ENCODE measurements at places on chromosomes 7 and 10.
A peak's percentile ranks its signal among the peaks of the same experiment; 100 is the strongest.

DNA sequence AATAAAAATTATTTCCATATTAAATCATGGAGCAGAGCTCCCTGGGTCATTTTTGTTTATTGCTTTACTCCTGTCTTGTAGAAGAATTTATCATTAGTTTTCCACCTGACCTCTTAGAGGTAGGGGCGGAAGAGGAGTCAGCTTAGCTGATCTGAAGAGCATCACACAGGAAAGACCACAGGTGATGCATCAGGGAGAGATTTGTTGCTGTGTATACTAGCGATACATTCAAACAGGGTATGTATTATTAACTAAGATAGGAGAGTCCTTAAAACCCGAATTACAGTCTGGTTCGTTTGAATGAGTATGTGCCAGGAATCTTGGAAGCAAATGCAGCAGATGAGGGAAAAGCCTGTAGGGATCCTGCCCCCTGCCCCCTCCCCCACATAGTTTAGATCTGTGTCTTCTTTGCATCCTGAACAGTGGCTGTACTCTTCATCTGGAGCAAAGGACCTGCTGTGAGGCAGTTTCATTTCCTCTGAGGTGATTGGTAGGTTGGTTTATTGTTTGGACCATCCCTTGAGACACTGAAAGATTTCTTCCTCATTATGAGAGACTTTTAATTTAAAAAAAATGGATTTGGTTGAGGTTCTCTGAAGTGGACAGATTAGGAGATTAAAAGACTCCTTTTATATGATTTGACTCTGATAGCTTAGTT lies 177.0 kb downstream of the SND1 start:
- no peak for DNase-seq

GRCh38 chr10:101840102-101840684 lies 3.4 kb downstream of the KCNIP2 start:
- no peak for DNase-seq

GRCh38 chr7:22499044-22499443 lies 944 bp downstream of the STEAP1B start:
- DNase-seq = peak; percentile 20

DNA sequence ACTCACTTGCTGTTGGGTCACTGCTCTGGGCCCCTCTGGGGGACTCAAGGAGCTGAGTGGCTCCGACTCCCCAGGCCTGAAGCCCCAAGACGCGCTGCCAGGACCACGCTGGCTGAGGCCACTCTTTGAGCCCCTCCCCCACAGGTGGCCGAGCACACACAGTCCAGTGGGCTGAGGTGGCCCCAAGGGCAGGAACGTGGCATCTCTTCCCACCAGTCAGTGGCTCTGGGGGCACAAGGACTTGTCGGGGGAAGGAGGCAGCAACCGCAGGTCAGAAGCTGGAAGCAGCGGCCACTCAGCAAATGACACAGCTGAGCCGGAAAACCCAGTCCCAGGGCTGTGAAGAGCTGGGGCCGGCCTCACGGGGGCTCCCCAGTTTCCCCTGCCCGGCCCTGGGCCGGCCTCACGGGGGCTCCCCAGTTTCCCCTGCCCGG lies 24.1 kb downstream of the GRIFIN start:
- no peak for DNase-seq

DNA sequence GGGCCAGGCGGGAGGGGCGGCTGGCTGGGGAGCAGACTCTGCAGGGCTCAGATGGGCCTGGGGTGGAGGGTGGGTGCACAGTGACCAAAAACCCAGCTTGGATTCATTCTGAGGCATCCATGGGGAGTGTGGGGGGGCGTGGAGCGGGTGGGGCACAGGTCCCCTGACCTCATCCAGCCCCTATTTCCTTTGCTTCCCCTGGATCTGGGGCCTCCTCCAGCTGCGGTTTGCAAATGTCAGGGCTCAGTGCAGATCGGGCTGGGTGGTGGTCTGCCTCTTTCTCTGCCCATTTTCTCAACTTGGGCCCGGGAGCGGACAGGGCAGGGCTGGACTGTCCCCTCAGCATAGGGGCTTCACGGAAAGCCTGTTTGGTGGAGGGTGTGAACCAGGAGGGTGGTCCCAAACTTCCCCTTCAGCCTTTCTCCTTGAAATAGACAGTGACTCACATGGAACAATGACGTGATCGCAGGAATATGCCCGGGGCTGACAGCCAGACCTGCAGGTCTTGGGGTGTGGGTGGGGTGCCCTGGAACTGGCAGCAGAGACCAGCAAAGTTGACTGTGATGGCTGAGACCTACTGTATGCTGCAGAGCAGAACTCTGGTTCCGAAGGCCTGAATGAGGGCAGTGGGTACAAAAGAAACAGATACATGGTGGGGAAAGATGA lies 72.9 kb upstream of the PODXL start:
- DNase-seq = peak; percentile 66

DNA sequence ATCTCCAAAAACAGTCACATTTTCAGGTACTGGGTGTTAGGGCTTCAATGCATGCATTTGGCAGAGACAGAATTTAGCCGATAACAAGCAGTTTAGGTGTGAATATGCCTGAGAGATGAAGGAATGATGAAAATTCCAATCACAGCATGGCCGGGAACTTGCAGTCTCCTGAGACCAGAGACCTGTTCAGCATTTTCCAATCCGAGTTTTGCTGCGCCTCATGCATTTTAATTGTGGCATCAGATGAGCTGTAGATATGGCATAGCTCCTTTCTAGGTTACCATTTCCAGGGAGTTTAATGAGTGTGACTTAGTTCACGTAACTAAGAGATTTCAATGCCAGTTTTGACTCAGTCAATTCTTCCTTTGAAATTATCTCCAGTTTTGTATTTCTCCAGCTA lies 14.5 kb upstream of the C1QL3 start:
- no peak for DNase-seq

DNA sequence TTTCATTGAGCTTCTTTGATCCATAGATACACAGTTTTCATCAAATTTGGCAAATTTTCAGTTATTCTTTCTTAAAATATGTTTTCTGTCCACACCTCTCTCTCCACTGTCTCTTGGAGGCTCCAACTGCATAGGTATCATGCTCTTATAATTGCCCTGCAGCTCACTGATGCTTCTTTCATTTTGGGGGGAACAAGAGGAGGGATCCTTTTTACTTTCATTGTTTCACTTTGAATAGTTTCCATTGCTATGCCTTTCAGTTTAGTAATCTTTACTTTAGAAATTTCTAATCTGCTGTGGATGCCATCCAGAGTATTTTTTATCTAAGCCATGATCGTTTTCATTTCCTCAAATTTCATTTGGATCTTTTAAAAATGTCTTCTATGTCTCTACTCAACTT lies 32.9 kb downstream of the KBTBD2 start:
- no peak for DNase-seq

Measured in fibroblast of skin of scalp (primary cell).